Mucosa of gallbladder (tissue), 1 donor: ENCODE measurements at places on chromosomes 7 and 10. TPM values are rescaled to one million over a fixed set of nuclear protein-coding genes. Genes with fewer than 3 reads are reported as not detected.

GRCh38 chr10:86851328-86852207 lies 95.1 kb downstream of the BMPR1A start:
- DNase-seq: no peak

DNA sequence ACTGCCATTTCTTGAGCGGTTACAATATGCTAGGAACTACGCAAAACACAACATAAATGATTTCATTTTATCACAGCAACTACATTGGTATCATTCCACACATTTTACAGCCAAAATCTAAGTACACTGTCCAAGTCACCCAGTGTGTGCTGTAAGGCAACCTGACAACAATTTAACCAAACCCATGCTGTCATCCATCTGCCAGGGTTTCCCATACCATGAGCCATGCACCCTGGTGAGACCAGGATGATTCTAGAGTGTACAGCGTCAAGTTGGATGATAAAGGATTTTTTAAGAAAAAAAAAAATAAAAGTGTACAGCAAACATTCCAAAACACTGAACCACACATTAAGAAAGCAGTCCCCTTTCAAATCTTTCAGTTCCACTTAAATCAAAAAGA lies 52.9 kb downstream of the PIK3AP1 start:
- DNase-seq: no peak

- DNase-seq: no peak
Measured at GRCh38 chr7:47516985-47517600, 64.8 kb downstream of the TNS3 start.

DNA sequence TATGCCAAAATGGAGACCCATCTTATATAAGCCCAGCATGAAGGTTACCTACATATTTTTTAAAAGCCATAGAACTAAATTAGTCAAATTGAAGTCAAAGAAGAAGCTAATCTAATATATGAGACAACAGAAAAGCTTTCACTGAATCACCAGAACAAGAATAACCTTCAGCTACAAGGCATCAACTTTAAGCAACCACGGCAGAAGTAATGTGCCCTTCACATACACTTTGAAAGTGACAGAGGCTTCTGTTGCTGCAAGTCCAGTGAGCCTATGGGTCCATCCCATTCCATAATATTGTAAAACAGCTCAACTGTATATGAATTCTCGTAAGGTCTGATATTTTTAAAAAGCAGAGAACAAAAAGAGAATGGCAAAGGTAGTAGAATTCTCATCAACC lies 36.5 kb downstream of the CTNNA3 start:
- DNase-seq: no peak

DNA sequence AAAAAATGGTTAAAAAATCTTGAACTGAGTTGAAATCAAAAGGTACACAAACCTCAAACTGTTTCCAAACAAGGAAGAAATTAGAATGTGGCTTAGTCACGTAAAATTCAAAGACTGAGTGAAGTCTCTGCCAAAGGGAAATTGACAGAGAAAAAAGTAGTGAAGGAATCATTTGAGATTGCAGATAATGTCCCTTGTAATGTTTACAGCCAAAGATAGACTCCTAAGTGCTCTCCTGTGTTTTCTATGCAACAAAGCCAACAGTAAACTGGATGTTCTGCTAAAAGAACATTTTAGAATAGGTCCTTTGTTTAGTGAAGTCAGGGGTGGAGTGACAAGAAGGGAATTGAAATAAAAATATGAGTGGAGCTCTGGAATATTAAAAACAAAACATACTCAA lies 117.9 kb downstream of the ITGA8 start:
- DNase-seq: no peak

DNA sequence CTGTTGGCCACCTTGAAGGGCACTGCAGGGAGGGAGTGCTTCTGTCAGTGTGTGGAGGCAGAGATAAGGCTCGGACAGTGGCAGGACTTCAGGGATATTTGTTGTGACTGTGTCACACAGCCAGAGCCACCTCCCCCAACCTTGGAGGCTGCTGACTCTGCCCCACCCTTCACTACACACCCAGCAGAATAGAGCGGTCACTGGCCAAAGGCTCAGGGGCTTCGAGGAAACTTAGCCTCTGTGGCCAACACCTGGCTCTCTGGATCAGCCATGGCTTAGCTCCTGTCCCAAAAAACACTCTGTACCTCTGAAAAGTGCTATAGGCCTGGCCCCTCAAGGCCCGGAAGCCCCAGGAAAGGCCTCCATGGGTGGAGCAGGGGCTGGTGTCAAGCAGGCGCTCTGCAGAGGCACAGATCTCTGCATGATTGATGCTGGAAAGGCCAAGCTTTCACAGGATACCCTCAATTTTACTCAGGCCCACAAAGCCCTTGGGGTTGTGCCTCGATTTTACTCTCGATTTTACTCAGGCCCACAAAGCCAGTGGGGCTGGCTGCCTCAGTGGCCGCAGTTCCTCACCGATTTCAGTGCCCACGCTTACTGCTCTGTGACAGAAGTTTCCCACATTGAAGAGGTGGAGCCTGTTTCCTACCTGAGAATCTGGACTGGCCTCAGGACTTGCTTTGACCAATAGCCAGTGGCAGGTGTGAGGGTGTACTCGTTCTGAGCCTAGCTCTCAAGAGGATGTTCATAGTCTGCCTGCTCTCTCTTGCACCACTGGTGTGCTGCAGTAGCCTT lies 113.2 kb upstream of the GPR26 start:
- DNase-seq: no peak

GRCh38 chr7:16271990-16272665 lies 149.2 kb downstream of the CRPPA start:
- DNase-seq: no peak

The LLCFC1 gene
- total RNA-seq: not detected

The ADIRF gene
- 25.4 TPM for total RNA-seq

The CUBN gene
- total RNA-seq: 0.92 TPM

The ATOH7 gene
- not detected for total RNA-seq

The ARHGEF5 gene
- 45.8 TPM for total RNA-seq

The ANKRD2 gene
- total RNA-seq: 2.3 TPM

The SLC39A12 gene
- total RNA-seq: not detected
